BJ (cell line): ENCODE measurements at places on chromosomes 1 and 21.

DNA sequence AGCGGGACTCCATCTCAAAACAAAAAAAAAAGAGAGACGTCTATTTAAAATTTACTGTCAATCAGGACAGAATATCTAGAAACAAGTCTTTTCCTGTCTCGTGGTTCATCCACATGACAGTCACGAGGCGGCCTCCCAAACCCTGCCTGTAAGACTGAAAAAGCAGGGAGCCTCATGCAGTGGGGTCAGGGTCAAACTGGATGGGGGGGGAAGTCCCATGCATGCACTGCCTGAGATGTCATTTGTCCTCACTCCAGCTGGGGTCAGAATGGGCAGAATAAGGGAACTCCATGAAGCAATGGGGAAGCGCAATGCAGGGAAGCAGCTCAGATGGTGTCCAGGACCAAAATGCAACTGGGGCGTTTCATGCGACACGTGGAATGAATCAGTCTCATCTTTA, 85.5 kb downstream of the PIK3CD start:
- DNase-seq, result no peak

- DNase-seq, result no peak
Observed at GRCh38 chr1:21536218-21536617, 27.0 kb downstream of the ALPL start.

GRCh38 chr1:181104042-181104789, 15.7 kb downstream of the IER5 start:
- no peak for DNase-seq

- DNase-seq, result no peak
Observed at GRCh38 chr21:40635391-40635790, 211.6 kb downstream of the DSCAM start.

- no peak for DNase-seq
Observed at GRCh38 chr1:160858097-160858496, 4.6 kb downstream of the CD244 start.

DNA sequence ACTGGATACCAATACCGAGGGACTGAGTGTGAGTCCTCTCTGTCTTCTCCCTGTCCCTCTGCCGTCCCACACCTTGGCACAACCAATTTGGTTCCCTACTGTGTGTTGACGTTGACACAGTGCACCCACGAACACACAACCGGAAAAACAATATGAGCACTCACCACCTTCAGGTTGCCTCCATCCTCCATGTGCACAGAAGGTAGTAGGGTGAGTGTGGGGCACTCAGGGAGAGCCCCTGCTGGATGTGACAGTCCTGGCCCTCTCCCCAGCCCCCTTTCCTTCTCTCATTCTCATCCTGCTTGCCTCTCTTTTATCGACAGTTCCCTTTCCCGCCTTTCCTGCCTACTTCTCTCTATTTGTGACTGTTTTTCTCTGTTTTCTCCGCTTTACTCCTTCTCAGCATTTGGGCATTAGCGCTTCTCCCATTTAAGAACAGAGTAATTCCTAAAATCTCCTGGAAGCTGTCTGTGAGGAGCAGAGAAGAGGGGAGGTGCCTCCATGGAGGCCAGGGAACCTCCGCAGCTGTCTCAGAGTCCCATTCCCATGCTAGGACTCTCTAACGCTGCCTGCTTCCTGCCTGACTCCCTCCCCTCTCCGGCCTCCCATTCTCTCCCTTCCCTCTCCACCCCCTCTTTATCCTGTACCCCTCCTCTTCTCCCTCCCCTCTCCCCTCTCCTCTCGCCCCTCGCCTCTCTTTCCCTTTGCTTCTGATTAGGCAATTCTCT, 16.4 kb downstream of the CADM3 start:
- DNase-seq, result no peak

DNA sequence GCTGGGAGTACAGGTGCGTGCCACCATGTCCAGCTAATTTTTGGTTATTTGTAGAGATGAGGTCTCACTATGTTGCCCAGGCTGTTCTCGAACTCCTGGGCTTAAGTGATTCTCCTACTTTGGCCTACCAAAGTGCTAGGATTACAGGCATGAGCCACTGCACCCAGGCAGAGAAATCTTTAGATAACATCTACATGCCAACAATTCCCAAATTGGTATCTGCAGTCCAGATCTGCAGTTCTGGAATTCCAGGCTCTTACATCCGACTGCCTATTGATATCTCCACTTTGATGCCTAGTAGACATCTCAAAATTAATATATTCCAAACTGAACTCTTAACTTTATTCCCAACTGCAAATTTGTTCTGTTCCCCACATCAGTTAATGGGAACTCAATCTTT, 23.3 kb downstream of the INAVA start:
- DNase-seq, result no peak

DNA sequence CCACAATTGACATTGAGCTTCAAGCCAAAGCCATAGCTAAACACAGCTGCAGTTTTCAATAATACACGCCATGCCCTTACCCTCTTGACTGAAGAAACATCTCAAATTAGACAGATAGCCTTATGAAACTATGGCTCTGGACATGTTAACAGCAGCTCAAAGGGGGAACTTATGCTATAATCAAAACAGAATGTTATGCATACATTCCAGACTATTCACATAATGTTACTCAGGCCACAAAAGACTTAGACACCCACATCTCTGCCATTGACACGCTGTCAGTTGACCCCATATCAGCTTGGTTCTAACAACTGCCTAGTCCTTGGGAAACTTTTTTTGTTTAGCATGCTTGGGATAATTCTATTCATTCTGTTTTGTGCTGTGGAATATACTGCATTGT, 2.3 kb upstream of the NENF start:
- DNase-seq, result no peak

GRCh38 chr1:28249013-28249865, 10.1 kb upstream of the SESN2 start:
- DNase-seq, result no peak

GRCh38 chr1:79197421-79197820, 190.9 kb upstream of the ADGRL4 start:
- no peak for DNase-seq

GRCh38 chr1:62068416-62068843, 126.2 kb upstream of the L1TD1 start:
- no peak for DNase-seq

DNA sequence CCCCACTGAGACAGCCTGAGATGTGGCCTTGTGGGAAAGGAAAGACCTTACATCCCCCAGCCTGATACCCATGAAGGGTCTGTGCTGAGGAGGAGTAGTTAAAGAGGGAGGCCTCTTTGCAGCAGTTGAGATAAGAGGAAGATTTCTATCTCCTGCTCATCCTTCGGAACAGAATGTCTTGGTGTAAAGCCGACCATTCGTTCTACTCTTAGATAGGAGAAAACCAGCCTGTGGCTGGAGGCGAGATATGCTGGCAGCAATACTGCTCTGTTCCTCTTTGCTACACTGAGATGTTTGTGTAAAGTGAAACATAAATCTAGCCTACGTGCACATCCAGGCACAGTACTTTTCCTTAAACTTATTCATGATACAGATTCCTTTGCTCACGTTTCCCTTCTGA, 1.5 kb upstream of the CCDC27 start:
- DNase-seq, result no peak

DNA sequence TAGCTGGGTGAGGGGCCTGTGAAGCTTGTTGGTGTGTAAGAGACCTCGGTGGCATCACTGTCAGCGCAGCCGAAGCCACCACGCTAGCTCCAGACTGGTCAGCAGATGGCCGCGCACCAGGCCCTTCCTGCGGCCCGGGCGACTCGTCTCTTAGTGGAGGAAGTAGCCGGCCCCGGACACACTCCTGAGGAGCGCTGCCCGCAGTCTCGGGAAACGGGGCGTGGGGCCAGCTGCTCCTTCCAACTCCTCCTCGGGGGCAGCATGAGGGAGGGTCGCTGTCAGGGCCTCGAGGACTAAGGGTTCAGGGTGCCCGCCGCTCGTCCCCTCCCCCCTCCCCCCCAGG, 20.4 kb downstream of the H3-3A start:
- no peak for DNase-seq

- DNase-seq, result no peak
Observed at GRCh38 chr1:147892731-147893214, 9.8 kb upstream of the GJA8 start.

DNA sequence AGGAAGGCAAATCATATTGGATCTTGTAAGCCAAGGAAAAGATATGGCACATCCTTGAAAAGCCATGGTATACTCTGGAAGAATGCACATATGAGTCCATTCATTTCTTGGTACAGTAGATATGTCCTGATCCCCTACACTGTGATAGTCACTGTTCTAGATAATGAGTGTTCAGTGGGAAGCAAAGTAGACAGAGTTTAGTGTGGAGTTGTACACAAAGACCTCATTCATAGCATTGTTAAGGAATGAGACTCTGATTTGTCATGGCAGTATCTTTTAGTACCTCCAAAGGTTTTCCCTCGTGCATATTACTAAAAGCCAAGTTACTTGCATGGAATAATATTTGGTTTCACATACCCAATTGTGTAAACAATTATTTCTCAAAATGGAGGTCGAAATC, 204.7 kb downstream of the NFIA start:
- no peak for DNase-seq

GRCh38 chr1:25209516-25209915, 22.8 kb downstream of the SYF2 start:
- no peak for DNase-seq
